Adrenal gland (tissue), 19 donors: ENCODE measurements at places on chromosomes 1 and 21. TPM values are rescaled to one million over a fixed set of nuclear protein-coding genes. Genes with fewer than 3 reads are reported as not detected.

DNA sequence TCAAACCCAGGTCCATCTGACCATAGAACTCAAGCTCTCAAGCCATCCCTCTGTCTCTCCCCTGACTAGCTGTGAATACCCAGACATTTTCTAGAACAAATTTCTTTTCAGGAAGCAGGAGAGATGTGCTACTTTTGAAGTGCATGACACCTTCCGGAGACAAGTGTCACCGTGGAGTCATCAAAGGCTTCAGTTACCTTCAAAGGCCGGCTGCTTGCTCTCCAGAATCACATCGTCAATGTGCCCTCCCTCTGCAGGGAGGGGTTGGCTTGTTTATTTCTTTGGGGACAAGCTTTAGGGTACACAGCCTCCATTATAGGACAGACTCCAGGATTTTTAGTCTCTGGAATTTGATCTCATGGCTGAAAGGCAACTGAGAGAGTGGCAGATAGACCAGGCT is 37.7 kb upstream of the IGSF21 start:
- no peak overlapping the region for H3K27ac ChIP-seq
- no peaks in the 10 kb centered on the region for H3K36me3 ChIP-seq
- no peaks in the 10 kb centered on the region for H3K27me3 ChIP-seq
- H3K4me3 ChIP-seq: no peak overlapping the region

DNA sequence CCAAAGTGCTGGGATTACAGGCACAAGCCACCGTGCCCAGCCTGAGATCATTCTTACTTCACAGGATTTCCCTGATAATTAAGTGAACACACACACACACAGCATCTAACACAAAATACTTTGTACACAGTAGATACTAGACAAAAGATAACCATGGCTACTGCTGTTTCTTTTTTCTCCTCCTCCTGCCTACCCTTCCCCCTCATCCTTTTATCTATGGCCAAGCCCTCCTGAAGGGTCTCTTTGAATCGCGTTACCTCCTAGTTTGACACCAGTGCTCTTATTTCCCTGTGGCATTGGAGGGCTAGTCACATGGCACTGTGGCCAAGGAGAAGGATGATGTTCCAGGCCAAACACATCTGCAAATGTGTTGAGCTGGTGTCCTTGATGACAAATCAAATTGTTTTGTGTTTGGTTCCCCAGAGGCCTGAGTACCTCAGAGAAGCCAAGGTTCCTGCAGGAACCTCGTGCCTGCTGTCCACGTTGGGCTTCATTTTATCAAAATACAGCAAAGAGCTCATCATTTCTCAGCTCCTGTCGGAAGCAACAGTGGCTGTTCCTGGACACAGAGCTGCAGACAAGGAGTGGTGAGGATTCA is 20.6 kb downstream of the NDUFS5 start:
- no peaks in the 10 kb centered on the region for H3K36me3 ChIP-seq
- H3K27me3 ChIP-seq: no peaks in the 10 kb centered on the region
- H3K4me3 ChIP-seq: no peak overlapping the region

- no peaks in the 10 kb centered on the region for H3K36me3 ChIP-seq
- peaks cover 5% of the 10 kb centered on the region for H3K4me1 ChIP-seq
- DNase-seq: no peak
- no peak overlapping the region for H3K4me3 ChIP-seq
- no peaks in the 10 kb centered on the region for H3K27me3 ChIP-seq
Measured at GRCh38 chr21:44456915-44457736, 1.8 kb downstream of the LRRC3 start.

GRCh38 chr21:32795802-32796559 is 24.4 kb upstream of the PAXBP1 start:
- no peak for DNase-seq
- no peaks in the 10 kb centered on the region for H3K36me3 ChIP-seq
- H3K27me3 ChIP-seq: no peaks in the 10 kb centered on the region
- no peak overlapping the region for H3K27ac ChIP-seq
- no peaks in the 10 kb centered on the region for H3K4me1 ChIP-seq

- DNase-seq: peak; percentile 23
- no peaks in the 10 kb centered on the region for H3K36me3 ChIP-seq
- peak overlapping the region; percentile 61 for H3K4me3 ChIP-seq
- H3K27ac ChIP-seq: no peak overlapping the region
- H3K4me1 ChIP-seq: no peaks in the 10 kb centered on the region
Measured at GRCh38 chr21:45590726-45591618, 48.7 kb upstream of the SLC19A1 start.

GRCh38 chr1:33573661-33574060 is 101.2 kb downstream of the ZSCAN20 start:
- H3K27me3 ChIP-seq: no peaks in the 10 kb centered on the region
- H3K27ac ChIP-seq: no peak overlapping the region
- peaks cover 5% of the 10 kb centered on the region for H3K4me1 ChIP-seq
- H3K36me3 ChIP-seq: no peaks in the 10 kb centered on the region
- H3K4me3 ChIP-seq: no peak overlapping the region

- H3K36me3 ChIP-seq: no peaks in the 10 kb centered on the region
- H3K4me1 ChIP-seq: no peaks in the 10 kb centered on the region
- H3K27ac ChIP-seq: no peak overlapping the region
Measured at GRCh38 chr1:25030674-25031589, 100.9 kb upstream of the RUNX3 start.

The EXOSC10 gene
- 53.1 TPM for polyA plus RNA-seq

The MYBPHL gene
- polyA plus RNA-seq: 0.35 TPM

The LMOD1 gene
- 26.9 TPM for polyA plus RNA-seq

The FMO5 gene
- 7.3 TPM for polyA plus RNA-seq
